HL-60 (cell line): ENCODE measurements at places on chromosomes 1 and 21.
A peak's percentile ranks its signal among the peaks of the same experiment; 100 is the strongest.

DNA sequence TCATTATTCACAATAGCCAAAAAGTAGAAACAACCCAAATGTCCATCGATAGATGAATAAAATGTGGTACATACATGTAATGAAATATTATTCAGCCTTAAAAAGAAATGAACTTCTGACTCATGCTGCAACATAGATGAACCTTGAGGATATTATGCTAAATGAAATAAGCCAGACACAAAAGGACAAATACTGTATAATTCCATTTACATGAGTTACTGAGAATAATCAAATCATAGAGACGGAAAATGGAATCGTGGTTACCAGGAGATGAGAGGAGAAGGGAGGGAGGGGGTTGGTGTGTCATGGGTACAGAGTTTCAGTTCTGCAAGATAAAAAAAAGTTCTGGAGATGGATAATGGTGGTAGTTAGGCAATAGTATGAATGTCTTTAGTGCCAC, 184.1 kb downstream of the PSMG1 start:
- no peak for DNase-seq

GRCh38 chr1:240524356-240525069, 87.4 kb downstream of the GREM2 start:
- DNase-seq = no peak

DNA sequence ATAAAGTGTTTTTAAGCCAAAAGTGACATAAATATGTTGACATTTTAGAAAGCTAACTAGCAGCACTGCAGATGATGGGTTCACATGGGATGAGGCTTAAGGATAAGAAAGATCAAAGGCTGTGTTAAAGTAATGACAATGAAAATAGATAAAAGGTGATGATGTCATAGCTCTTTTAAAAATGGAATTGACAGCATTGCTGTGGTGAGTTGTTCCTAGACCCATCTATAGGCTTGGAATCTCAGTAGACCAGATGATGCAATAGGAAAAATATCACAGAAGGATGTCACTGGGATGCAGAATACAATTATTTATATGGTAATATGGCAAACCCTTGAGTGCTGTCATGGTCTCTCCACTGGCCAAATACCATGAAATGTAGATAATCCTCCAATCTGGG, 286.0 kb downstream of the PLA2G4A start:
- DNase-seq = no peak

- DNase-seq = no peak
Observed at GRCh38 chr1:211101481-211101880, 32.5 kb downstream of the KCNH1 start.

- DNase-seq = peak; percentile 72
Observed at GRCh38 chr1:206080026-206080820, 27.2 kb downstream of the RHEX start.

- no peak for DNase-seq
Observed at GRCh38 chr1:34918386-34918976, 11.0 kb downstream of the DLGAP3 start.

DNA sequence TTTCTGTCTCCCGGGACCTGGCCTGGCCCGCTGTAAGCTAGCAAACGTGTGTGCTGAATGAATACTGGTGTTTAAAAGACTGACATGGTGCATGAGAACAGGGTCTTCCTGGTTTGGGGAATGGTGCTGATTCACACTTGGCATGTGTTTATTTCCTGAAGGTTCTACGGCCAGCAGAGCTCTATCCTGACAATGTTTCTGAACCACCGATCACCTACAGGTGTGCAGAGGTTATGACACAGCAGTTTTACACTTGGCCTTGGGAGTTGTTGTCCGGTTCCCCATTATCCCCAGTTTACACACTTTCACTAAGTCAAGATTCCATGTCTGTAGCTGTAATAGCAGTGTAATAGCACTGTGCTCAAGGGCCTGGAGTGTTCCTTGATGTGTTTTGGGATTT, 127.3 kb downstream of the ROR1 start:
- no peak for DNase-seq

DNA sequence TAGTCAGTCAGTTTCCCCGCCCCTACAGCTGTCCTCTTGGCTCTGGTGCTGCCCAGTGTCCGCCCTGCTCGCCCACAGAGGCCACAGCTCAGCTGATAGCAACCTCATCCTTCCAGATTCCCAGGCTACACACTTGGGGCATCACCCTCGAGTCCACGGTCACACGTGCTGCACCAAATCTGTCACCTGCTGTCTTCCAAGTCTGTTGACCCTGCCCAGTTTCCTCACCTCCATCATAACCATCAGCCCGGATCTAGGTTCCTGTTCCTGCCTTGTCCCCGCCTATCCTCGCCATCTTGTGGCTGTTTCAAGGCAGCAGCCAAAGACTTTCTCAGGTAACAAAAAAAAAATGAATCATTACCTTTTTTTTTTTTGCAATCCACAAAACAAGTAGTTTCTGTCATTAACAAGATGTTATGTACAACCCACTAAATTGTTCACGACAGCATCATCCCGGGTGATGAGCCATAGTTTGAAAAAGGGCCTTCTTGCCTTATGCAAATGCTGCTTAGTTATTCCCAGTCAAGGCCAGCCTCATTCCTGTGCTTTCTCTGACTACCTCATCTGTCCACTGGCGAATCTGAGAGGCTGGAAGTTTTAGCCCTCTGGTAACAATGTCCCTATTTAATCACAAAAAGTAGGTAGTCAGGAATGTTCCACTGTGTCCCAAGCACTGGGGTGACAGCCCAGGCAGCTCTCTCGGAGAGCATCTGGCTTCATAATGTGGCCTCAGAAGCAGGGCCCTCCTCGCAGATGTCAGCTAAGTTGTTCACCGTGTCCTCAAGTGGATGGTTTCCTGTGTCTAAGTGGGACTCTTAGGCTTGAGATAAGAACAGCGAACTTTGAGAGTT, 4.9 kb upstream of the MIIP start:
- no peak for DNase-seq

DNA sequence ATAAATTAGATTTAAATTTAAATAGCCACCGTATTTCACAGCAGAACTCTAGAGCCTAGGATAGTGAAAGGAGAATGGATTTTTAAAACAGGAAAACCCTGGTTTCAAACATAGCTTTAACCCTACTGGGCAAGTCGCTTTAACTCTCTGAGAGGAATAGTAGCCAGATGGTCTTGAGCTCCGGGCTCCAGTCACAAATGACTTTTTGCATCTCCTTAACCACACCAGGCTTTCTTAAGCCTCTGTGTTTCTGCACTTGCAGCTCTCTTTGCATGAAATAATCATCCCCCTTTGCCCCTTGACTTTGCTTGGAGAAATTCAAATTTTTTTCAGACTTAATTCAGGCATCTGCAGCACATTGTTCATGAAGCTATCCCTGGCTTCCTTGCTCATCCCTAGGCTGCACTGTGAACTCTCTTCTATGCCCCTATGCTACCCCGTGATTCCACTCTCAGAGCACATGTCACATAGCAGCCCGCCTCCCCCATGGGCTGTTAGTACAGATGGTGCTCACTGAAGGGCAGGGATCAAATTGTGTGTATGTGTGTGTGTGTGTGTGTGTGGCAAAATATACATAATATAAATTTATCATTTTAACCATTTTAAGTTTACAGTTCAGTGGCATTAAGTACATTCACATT, 68.8 kb upstream of the DAB1 start:
- DNase-seq = no peak

DNA sequence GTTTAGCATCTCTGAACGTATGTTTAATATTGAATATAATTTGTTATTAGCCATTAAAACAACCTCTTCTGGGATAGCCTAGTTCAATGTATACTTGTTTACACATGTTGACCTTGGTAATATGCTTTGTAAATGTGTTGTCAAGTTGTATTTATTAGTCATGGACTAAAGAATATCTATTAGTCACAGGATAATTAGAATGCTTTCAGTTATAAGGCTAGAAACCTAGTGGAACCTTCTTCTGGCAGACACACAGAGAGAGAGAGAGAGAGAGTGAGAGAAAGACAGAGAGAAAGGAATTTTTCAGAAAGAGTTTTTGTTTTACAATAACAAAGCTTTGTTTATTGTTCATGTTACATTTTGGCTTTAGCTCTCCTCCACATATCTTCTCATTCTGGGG, 181.1 kb upstream of the APP start:
- DNase-seq = no peak

DNA sequence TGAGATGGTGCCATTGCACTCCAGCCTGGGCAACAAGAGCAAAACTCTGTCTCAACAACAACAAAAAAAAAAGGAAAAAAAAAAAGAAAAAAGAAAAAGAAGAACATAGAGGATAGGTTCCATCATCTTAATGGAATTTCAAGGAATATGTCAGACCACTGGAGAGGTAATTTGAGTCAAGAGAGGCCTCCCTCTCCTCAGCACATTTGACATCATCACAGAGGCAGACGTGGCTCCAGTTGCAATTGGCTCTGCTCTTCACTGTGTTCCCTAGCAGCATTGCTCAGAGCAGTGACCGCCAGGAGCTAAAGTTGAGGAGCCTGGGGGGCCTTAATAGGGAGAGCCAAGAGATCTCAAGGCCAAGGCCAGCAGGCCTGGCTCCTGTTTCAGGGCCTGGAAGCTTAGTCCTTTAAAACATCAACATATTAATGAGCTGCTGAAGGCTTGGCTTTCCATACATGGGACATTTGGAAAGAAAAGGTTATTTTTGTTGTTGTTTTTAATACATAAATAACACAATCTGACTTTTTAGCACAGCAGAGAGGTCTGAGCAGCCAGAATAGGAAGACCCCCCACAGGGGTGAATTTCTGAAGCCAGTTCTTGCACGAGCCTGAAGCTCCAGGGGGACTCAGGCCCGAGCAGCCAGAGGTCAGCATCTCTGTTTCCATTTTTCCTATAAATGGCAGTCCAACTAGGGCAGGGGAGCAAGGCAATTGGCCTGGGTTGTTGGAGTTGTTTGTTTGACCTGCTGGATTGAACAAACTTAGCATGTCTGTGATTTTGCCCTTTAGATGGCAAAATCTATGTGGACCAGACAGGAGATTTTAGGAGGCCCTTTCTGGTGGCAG, 118.3 kb upstream of the FGGY start:
- DNase-seq = no peak

DNA sequence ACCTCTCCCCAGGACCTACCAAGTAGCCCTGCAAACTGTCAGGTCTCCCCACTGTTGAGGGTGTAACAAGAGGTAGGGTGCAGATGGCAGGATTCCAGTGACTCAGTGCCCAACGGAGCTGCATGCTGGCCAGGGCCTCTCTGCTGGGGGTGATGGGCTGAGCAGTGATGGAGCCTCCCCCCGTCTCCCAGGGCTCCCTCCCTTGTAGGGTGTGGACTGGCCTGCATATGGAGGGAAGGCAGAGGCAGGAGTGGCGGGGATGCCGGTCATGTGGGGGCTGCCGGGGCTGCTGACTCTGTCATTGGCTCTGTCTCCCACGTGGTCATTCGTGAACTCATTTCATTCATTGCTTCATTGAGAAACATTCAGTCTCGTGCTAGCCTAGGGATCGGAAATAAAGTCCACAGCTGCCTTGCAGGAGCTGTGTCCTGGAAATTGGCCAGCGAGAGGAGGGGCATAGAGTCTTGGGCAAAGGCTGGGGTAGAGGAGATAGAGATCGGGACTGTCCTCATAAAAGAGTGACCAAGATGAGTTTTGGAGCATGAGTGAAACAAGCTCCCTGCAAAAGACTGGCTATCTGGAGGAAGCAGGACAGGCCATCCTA, 22.9 kb upstream of the DISP3 start:
- no peak for DNase-seq

- no peak for DNase-seq
Observed at GRCh38 chr1:150563340-150564038, 14.3 kb downstream of the ADAMTSL4 start.

DNA sequence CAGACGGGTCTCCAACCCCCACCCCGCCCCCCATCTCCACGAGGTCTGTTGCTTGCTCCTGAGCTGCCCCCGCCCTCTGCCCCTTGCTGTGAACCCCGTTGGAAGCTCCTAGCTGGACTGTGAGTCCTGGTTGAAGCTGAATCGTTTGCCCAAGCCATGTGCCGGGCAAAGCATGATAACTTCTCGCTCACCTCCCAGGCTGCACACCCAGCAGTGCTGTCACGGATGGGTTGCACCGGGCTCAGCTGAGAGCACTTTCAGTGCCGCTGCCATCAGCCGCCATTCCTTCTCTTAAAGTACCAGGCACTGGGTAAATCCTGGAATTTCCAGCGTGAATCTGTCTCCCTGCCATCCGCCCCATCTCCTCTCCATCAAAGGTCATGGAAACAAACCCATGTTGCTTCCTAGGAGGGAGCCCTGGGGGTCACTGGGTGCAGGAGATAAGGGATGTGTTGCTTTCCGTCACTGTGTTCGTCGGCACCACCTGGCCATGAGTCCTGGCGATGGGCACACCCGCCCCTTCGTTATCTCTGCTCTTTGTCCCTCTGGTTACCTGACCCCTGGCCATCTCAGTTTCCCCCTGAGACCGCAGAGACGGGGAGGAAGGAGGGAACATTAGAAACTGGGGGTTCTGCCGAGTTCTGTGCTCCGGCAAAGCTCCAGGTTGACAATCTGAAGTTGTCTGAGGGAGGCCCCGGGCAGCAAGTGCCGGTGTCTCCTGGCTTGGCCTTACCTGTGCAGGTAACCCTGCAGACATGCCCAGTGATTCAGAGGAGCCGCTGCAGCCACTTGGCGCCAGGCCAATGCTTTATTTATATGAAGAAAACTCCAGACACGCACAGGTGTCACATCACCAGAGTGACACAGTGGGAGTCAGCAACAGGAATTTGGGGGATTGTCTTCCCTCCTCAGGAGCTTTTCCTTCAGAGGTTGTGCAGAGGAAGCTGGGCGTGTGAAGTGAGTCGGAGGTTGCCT, 2.7 kb downstream of the PDE9A start:
- no peak for DNase-seq

DNA sequence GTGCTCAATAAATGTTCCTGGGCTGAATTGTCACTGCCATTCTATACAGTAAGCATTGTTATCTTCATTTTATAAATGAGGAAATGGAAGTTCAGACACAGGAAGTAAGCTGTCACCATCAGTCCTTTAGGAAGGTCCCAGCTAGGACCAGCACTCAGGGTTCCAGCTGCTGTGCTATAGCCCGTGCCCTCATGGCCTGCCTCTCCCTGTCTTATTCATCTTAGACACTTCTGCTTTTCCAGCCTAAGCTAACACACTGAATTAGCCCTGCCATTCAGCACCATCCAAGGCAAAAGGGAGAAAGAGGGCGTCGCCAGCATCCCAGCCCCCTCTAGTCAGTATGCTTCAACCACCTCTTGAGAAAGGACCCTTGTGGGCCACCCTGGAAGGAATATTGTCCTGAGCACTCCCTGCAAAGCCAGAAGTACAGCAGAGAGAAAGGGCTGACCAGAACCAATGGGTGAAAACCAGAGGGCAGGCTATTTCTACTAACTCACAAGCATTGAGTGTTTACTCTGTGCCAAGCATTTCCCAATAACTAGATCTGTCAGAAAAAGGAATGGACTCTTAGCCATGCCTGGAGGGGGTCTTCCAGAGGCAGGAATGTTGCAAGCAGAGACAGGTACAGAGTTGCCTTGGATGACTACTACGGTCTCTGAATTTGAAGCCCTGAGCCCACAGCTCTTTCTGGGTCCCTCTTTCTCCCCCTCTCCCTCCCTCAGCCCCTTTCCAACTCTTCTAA, 77.9 kb upstream of the NFIA start:
- DNase-seq = no peak

DNA sequence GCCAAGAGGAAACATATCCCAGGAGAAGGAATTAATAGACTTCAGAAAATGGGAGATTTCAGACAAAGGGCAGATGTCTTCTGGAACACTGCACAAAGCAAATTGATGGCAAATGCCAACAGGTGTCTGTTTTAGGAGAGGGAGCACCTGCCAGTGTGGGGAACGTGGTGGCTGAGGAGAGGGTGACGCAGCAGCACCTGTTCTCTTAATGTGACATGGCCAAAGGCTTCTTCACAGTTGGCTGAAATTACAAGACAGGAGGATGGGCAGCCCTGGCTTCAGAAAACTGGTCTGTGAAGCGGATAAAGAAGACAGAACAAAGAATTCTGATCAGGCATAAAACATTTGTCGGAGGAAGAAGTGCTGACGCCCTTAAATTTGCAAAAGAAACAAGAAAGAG, 178.7 kb upstream of the RUNX1 start:
- DNase-seq = no peak
